LHCN-M2 (cell line): ENCODE measurements at places on chromosomes 7 and 10. TPM values are rescaled to one million over a fixed set of nuclear protein-coding genes. Genes with fewer than 3 reads are reported as not detected.

- DNase-seq = no peak
These were observed 30.5 kb downstream of the GRK5 start for GRCh38 chr10:119237722-119238436.

DNA sequence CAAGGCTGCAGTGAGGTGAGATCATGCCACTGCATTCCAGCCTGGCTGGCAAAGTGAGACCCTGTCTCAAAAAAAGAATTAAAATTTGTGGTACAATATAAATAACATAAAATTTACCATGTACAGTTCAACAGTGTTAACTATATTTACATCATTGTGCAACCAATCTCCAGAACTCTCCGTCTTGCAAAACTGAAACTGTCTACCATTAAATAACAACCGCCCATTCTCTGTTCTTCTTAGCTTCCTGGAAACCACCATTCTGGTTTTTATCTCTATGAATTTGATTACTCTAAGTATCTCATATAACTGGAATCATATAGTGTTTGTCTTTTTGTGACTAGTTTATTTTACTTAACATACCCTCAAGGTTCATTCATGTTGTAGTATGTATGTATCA, 167.6 kb downstream of the AUTS2 start:
- no peak for DNase-seq

GRCh38 chr7:85612514-85612913, 425.7 kb upstream of the SEMA3D start:
- DNase-seq = no peak

- peak; percentile 32 for DNase-seq
These were observed 38.4 kb downstream of the TWIST1 start for GRCh38 chr7:19079066-19079465.

- no peak for DNase-seq
These were observed 14.0 kb upstream of the SGCE start for GRCh38 chr7:94669773-94670495.

Gene HOXA3
- 4.6 and 4.7 TPM in 2 replicates for total RNA-seq
